ENCODE measurements at places on chromosomes 12 and 14.
A peak's percentile ranks its signal among the peaks of the same experiment; 100 is the strongest.

- DNase-seq = no peak
Observed at GRCh38 chr14:91858536-91859275, 8.6 kb downstream of the TC2N start.

DNA sequence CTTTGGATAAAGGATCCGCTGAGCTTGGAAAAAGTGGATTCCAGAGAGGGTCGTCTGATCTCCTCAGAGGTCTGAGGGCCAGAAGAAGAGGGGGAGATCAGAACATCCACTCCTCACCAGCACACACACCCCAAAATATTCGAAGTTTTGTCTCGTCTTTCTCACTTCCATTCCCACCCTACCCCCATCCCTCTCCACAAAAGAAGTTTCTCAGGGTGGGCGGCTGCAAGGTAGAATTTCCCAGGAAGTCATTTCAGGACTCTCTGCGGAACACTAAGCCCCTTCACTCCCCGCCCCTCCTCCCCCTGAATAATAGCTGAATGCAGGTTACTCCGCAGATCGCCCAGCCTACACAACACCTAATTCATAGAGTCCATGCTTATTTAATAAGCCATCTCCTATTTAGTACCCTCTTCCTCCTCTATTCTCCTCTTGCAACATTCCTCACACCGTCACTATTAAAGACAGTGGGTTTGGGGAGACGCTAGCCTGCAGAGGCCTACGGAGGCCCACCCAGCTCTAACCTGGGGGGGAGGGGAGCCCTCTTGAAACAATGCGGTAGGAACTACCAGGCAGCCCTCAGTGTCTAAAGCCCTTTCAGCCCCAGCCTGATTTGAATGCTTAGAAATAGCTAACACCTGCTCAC is 649 bp upstream of the SALL2 start:
- no peak for DNase-seq

DNA sequence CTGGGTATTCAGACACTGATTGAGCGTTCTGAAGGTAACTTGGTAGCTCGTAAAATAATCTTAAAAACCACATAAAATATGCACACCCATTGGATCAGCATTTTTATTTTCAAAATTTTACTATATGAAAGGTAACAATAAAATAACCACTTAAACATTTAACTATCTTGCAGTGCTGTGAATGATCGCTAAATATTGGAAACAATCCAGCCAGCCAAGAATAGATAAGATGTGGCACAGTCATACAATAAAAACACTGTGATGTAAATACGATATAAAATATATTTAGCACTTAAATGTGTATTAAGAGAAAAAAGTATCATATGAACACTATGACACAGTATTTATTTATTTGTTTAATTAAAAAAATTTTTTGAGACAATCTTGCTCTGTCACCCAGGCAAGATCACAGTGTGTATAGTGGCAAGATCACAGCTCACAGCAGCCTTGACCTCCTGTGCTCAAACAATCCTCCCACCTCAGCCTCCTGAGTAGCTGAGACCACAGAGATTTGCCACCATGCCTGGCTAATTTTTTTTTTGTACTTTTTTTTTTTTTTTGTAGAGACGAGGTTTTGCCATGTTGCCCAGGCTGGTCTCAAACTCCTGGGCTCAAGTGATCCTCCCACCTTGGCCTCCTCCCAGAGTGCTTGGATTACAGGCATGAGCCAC is 39.4 kb downstream of the SDR9C7 start:
- no peak for DNase-seq

- DNase-seq = peak; percentile 1
Observed at GRCh38 chr14:99728231-99728920, 44.3 kb downstream of the CYP46A1 start.

- no peak for DNase-seq
Observed at GRCh38 chr14:33490555-33490954, 460.3 kb downstream of the EGLN3 start.

DNA sequence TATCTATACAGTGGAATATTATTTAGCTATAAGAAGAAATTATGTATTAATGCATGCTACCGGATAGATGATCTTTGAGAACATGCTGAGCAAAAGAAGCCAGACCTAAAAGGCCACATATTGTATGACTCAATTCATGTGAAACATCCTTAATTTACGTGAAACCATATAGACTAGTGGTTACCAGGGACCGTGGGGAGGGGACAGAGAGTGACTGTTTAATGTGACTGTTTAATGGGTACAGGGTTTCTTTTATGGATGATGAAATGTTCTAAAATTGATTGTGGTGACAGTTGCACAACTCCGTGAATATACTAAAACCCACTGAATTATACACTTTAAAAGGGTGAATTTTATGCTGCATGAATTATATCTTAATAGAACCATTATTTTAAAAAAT is 8.5 kb upstream of the BCL7A start:
- no peak for DNase-seq

DNA sequence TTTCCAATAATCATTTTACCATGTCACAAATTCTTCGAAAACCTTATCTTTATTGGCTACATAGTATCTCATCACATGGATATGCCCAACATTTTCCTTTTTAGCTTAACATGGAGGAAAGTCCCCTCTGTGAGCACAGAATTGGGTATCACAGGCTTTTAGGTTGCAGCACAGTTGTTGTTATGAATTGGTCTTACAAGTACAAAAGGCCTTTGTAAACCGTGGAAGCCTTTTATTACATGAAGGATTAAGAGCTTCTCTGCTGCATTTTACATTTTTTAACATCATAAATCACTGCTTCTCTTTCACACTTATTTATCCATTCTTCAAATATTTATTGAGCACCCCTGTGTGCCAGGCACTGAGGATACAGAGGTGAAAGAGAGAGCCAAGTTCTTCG is 26.2 kb downstream of the UBE3B start:
- no peak for DNase-seq

GRCh38 chr14:83798421-83798820 is 1731.5 kb upstream of the FLRT2 start:
- no peak for DNase-seq

DNA sequence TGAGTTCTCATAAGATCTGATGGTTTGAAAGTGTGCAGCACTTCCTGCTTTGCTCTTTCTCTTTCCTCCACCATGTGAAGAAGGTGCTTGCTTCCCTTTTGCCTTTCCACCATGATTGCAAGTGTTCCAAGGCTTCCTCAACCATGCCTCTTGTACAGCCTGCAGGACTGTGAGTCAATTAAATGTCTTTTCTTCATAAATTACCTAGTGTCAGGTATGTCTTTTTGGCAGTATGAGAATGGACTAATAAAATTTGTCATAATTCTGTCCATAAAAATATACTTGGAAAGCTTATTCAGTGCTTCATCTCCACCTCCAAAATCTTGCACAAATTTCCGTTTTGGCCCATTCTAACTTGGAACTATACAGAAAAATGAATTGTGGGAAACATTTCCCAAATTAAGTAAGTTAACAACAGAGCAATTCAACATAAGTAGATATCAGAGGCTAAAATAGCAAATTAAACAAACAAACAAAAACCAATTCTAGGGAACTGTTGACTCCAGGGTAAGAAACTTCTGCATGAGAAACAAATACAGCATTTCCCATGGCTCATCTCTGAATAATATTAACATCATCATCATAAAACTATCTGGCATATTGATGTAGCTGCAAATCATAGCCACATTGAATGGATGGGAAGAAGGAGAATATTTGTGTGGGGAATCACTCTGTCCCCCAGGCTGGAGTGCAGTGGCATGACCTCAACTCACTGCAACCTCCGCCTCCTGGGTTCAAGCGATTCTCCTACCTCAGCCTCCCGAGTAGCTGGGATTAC is 459.5 kb upstream of the FAR2 start:
- no peak for DNase-seq

DNA sequence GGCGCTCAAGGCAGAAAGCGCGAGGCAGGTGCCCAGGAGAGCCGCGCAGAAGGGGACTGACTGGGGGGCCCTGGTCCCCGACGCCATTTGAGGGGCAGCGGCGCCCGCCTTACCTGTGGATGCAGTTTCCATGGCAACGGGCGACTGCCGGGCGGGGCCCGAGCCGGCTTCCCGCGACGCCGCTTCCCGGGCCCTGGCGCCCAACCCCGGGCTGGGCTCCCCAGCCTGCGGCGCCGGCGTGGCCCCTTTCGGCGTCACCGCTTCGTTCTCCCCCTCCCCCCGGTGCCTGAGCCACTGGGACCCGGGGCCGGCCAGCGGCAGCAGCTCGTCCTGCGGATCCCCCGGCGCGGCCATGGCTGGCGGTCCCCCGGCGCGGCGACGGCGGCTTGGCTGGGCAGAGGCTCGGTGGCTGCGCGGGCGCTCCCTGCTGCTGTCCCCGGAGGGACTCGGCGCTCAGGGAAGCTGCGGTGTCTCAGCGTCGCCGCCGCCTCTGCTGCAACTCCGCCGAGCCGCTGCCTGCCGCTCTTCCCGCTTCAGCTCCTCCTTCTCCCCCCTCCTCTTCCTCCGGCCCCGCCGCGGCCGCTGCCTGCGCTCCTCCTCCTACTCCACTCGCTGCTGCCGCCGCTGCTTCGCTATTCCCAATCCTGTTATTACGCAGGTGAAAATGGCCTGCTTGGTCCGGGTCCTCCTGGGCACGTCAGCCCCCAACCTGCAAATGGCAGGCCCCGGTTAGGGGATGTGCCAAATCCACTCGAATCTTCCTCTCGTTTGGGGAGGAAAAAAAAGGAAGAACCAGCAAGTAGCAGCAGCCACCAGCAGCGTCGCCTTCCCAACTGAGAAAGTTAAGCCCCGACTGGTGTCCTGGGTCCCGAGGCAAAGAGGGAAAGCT is at the start of gene RTN1:
RTN1 (minus strand) TSS at position 500 of the 889 bp plus-strand sequence; CDS start at position 354, 146 bp downstream.
- DNase-seq = peak; percentile 30

GRCh38 chr12:12891080-12891880 is at the start of gene GPRC5A:
TSS of gene GPRC5A (plus strand) at chr12:12891562. CDS start at chr12:12908250, 16,688 bp downstream.
- peak; percentile 50 for DNase-seq

- no peak for DNase-seq
Observed at GRCh38 chr12:18340186-18340585, 78.9 kb downstream of the PIK3C2G start.

DNA sequence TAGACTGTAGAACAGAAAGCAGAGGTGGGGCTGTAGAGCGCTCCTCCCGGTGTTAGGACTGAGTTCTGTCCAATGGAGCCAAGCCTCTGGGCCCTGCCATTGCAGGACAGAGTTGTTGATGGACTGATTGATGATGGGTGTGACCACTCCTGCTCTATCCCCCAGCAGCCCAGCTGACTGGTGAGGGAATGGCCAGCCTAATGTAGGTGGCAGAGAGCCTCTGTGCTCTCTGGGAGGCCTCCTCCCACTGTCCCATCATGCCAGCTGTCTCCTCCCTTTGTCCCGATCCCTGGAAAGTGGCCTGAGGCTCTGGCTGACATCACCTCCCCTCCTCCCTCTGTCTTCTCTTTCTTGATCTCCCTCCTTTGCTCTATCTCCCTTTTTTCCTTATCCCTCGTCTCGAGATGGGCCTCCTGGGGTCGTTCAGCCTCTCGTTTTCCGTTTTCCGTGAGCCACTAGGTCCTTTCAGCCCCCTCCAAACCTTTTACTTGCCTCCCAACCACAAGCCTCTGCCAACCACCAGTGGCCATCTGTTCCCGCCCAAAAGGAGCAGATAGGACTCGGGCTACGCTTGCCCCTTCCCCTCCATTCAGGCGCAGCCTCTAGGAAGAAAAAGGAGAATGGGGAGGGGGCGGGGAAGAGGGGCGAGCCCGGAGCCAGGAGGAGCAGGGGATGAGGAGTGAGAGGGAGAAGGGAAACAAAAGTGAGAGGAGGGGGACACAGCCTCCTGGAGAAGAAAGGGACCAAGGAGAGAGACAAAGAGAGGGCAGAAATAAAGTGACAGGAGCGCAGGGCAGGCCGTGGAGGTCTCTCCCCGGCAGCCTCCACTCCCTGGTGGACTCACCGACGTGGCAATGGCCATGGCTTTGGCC is 572 bp downstream of the EFS start:
- no peak for DNase-seq

DNA sequence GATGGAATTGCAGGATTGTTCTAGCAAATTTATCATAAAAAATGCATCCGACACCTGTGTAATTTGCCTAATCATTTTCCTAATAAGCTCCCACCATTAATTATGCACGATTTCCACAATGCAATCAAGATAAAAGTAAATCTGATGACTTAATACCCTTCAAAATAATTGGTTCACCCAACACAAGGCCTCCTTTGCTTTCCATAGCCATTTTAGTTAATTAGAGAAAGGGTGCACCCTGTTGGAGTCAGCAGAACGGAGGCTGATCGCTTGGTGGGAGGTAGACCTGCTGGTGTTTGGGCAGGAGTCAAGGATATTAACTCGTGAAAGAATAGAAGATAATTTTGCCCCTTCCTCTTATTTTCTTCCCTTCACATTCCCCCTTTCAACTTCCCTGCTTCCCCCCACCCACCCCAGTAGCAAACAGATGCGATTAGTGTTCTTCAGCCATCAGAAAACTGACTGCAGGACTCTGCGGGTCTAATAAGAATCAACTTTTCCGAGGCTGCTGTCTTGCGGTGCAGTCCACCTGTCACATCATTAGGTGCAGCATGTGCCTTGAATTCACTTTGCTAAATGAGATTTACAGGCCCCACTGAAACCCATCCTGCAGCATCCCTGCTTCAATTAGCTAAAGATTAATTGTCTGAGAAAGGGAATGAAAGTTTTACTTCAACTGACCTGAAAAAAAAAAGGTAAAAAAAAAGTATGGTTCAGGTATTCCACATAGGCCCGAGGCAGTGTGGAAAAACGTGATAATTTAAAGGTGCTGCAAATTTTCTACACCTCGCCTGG is 553.7 kb upstream of the LMO3 start:
- DNase-seq = no peak

GRCh38 chr14:24713404-24713803 is 79.4 kb upstream of the GZMB start:
- no peak for DNase-seq

DNA sequence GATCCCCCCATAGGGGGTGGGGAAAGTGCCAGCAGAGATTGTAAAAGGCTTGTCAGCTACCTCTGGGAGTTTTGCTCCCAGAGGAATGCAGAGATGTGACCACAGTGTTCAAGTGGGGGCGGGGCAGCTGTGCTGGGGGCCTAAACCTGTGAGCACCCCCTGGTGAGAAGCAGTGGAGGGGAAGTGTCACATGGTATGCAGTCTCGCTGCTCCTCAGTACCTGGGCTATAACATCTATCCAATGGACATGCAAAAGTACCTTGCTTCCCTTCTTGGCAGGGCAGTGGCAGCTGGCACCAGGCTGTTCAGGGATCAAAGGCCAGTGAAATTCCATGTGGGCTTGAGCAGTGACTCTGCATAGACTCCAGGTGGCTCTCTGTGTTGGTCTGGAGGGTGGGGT is 20.3 kb downstream of the OR4K2 start:
- no peak for DNase-seq

DNA sequence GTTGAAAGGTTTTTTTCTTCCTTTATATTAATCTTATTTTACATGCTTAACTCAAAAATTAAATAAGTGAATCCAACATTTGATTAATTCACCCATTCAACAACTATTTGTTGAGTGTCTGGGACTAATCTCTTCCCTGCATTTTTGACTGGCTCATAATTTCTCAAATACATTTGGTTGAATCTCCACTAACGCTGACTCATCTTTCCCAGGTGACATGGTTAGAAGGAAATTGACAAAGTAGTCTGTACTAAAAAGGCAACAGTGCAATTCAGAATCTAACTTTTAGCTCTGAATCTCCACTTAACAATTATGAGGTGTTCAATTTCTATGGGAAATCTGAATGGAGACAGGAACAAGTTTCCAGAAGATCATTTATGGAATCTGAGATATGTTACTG is 88.9 kb downstream of the LIN7A start:
- DNase-seq = no peak

Data from stimulated activated naive CD8-positive, alpha-beta T cell treated with anti-CD3 and anti-CD28 coated beads, Interleukin-15, Interleukin-2, amounts not matched to agents 100 U/mL and 50 U/mL, for 24 hours (primary cell).